ENCODE measurements at places on chromosomes 3 and 15. TPM values are rescaled to one million over a fixed set of nuclear protein-coding genes. Genes with fewer than 3 reads are reported as not detected.

DNA sequence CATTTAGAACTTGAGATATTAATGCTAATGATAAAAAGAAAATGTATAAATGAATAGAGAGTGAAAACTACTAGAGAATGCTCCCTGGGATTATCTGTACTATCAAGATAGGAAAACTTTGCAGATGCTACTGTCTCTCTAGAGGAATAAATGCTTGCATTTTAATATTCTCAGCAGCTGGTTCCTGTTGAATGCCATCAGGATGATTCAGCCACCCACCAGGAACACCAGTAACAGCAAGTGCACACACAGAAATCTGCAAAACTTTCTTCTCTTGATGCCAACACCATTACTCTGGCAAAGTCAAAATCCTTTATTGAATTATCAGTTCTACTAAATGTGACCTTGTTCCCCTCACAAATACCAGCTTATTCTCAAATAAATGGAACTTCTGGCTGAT, 148.4 kb downstream of the TIGIT start:
- H3K4me3 ChIP-seq = no peak overlapping the region
- no peaks in the 10 kb centered on the region for H3K36me3 ChIP-seq
- H3K27me3 ChIP-seq = no peaks in the 10 kb centered on the region
- no peak for DNase-seq
- H3K27ac ChIP-seq = no peak overlapping the region

DNA sequence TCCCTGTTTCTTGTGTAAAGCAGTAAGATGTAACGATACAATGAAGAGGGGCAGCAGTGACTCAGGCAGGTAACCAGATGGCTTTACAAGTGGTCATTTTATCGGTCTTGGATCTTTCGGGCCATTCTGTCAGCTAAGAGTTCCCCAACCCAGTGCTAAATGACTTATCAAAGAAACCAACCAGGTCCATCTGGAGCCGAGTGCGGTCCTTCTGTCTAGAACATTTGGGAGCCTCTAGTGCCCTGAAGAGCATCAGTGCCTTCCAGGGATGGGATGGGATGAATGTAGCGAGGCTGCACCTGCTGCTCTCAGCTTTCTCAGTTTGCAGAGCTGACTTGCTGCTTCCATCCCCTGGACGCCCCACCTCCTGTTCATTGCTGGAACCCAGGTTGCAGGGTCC, 131.7 kb upstream of the AGBL1 start:
- no peak for DNase-seq
- H3K27me3 ChIP-seq = no peaks in the 10 kb centered on the region
- no peak overlapping the region for H3K4me3 ChIP-seq
- H3K4me1 ChIP-seq = no peaks in the 10 kb centered on the region

DNA sequence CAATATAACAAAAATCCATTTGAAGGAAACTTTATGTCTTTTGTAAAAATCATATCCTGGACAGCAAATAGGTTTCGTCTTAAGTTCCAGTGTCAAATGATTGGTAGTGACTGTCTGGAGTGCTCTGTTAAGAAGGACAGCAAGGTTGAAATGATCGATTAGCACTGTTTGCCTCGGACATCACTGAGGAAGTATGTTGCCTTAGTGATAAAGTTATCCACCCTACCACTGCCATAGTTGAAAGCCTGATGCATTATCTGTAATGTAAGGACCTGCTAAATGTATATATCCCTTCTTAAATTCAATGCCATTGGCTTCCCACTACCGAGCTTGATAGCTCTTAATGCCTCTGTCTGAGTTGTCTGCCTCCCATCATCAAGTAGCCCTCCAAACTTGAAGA, 70.0 kb downstream of the CFAP20DC start:
- H3K4me3 ChIP-seq = no peak overlapping the region
- no peaks in the 10 kb centered on the region for H3K4me1 ChIP-seq
- DNase-seq = no peak
- H3K27ac ChIP-seq = no peak overlapping the region

GRCh38 chr3:9101286-9101685, 138.0 kb upstream of the RAD18 start:
- DNase-seq = no peak
- no peaks in the 10 kb centered on the region for H3K36me3 ChIP-seq
- no peak overlapping the region for H3K27ac ChIP-seq
- no peak overlapping the region for H3K4me3 ChIP-seq

DNA sequence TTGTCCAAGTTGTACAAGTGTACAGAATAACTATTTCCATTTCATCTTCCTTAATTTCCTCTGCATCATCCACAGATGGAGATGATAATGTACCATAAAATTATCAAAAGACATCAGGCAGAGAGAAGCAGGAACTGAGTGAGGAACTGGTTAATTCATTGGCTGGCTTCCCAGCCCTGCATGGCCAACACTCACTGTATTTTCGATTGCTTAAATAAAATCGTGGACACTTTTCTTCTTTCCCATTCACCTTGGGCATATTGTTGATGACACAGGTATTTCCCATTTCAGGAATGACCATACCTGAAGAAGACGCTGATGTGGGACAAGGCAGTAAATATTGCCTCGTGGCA, 144.2 kb upstream of the ABHD17C start:
- no peaks in the 10 kb centered on the region for H3K27me3 ChIP-seq
- peaks cover 5% of the 10 kb centered on the region for H3K4me1 ChIP-seq
- H3K27ac ChIP-seq = no peak overlapping the region
- no peak overlapping the region for H3K4me3 ChIP-seq
- no peak for DNase-seq

GRCh38 chr3:142088522-142088921, 60.8 kb downstream of the TFDP2 start:
- no peaks in the 10 kb centered on the region for H3K27me3 ChIP-seq
- no peak overlapping the region for H3K4me3 ChIP-seq
- no peak overlapping the region for H3K27ac ChIP-seq

GRCh38 chr3:187101184-187102072, 37.9 kb downstream of the RPL39L start:
- no peaks in the 10 kb centered on the region for H3K27me3 ChIP-seq
- no peak overlapping the region for H3K4me3 ChIP-seq
- DNase-seq = peak; percentile 92
- H3K27ac ChIP-seq = peak overlapping the region; percentile 91
- H3K4me1 ChIP-seq = peaks cover 10% of the 10 kb centered on the region
- H3K36me3 ChIP-seq = no peaks in the 10 kb centered on the region

DNA sequence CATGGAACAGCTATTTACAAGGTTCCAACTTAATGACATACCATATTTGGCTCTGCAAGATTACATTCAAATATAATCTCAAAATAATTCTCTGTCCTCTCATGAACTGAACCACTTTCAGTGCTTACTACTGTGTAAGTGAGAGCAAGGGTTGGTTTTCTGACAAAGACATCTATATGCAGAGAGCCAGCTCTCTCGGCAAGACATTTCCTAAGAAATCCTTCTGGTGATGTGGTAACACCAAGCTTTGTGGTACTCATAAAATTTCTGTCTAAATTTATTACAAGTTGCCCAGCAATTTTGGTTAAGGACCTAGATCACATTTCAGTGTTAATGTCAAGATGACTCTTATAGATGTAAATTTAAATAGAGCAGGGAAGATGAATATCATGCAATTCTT, 184.9 kb downstream of the GAP43 start:
- DNase-seq = no peak
- H3K4me3 ChIP-seq = no peak overlapping the region
- no peaks in the 10 kb centered on the region for H3K36me3 ChIP-seq
- H3K27me3 ChIP-seq = no peaks in the 10 kb centered on the region
- H3K4me1 ChIP-seq = no peaks in the 10 kb centered on the region

- no peak overlapping the region for H3K4me3 ChIP-seq
- H3K27ac ChIP-seq = no peak overlapping the region
- no peaks in the 10 kb centered on the region for H3K4me1 ChIP-seq
- DNase-seq = no peak
Observed at GRCh38 chr3:183822631-183823030, 2.7 kb downstream of the MAP6D1 start.

GRCh38 chr15:62482785-62483429, 317.8 kb upstream of the C2CD4B start:
- DNase-seq = no peak
- no peaks in the 10 kb centered on the region for H3K36me3 ChIP-seq
- peaks cover 3% of the 10 kb centered on the region for H3K4me1 ChIP-seq
- no peak overlapping the region for H3K4me3 ChIP-seq

GABRB3 gene
- 1.1 TPM for total RNA-seq

ARGFX gene
- not detected for total RNA-seq

SERPINI1 gene
- 13.8 TPM for total RNA-seq

A4GNT gene
- total RNA-seq = not detected

FRMD4B gene
- 73.6 TPM for total RNA-seq

EBLN2 gene
- 5.1 TPM for total RNA-seq

TM4SF18 gene
- 9.0 TPM for total RNA-seq

GRIP2 gene
- 8.6 TPM for total RNA-seq

THSD4 gene
- 143 TPM for total RNA-seq

TTLL13 gene
- total RNA-seq = not detected

GOLGA8J gene
- 1.5 TPM for total RNA-seq

TRIM42 gene
- not detected for total RNA-seq
